CD4-positive, alpha-beta T cell treated with Interleukin-15 for 4 hours (primary cell): ENCODE measurements at places on chromosomes 1 and 21.

- peak; percentile 57 for DNase-seq
Observed at GRCh38 chr21:34693192-34693810, 24.5 kb downstream of the CLIC6 start.

DNA sequence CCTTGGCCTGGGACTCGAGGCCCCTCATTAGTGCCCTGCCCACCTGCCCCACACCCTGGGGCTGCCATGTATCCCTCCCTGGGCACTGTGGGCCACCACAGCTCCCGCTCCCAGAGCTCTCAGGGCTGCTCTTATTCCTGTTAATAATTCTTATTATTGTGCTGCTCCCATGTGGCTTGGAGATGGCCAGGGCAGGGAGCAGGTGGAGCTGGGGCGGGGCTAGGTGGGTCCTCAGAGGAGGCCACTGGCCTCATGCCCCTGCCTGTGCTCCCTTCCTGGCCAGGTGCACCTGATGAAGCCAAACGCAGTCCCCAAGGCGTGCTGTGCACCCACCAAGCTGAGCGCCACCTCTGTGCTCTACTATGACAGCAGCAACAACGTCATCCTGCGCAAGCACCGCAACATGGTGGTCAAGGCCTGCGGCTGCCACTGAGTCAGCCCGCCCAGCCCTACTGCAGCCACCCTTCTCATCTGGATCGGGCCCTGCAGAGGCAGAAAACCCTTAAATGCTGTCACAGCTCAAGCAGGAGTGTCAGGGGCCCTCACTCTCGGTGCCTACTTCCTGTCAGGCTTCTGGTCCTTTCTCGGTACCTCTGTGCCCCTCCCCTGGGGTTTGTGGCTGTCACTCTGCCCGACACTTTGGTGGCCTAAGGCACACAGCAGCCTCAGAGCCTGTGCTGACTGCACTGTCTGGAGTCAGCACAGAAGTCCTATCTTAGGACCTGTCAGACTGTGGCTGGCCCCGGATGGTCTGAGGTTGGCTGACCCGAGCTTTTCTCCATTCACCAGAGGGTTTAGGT lies 34.1 kb downstream of the BMP8A start:
- DNase-seq: peak; percentile 61

GRCh38 chr1:40745176-40745575 lies 38.4 kb upstream of the KCNQ4 start:
- no peak for DNase-seq

DNA sequence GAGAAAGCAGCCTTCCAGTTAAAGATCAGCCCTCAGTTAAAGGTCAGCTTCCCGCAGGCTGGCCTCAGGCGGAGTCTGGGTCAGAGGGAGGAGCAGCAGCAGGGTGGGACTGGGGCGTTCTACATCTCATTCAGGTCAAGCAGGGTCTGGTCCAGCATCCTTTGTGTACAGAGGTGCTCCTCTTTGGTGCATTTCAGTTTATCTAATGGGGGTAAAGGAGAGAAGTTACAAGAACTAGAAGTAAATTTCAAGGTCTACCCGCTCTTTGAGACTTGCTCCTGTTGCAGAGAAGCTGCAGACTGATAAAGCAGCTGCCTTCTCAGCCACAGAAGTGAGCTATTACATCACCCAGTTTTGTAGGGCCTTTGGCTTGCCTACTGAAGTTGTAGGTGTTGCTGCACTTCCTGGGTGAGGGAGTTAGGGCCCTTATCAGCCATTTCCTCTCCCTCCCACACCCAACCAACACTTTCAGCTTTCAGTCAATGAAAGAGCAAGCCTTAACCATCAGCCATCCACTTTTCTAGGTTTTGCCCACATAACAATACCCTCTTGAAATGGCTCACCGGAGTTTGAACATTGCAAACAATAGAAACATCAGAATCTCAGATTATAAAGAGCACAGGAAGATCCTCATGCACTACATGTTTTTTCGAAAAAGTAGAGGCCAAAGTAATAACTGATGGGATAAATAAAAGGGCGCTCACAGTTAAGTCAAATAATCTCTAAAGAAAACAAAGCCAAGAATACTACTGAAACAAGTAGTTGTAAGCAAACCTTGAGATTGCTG lies 2.8 kb upstream of the NUP210L start:
- DNase-seq: peak; percentile 84
